Left ventricle myocardium superior (tissue), 1 donor: ENCODE measurements at places on chromosomes 1 and 21. TPM values are rescaled to one million over a fixed set of nuclear protein-coding genes. Genes with fewer than 3 reads are reported as not detected.

The FCAMR gene
- total RNA-seq, result not detected

- no peak for DNase-seq
Observed at GRCh38 chr1:156945881-156946661, 25.6 kb downstream of the LRRC71 start.

The LEMD1 gene
- not detected for total RNA-seq

DNA sequence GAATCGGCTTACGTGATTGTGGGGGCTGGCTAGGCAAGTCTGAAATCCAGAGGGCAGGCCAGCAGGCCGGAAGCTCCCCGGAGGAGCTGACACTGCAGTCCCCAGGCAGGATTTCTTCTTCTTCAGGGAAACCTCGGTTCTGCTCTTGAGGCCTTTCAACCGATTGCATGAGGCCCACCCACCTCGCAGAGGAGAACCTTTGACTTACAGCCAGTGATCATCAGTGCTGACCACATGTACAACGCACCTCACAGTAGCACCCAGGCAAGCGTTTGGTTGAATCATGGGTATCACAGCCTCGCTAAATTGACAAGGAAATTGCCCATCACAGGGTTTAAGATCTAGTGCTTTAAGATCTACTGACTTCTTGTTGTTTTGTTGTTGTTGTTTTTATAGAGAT is 23.6 kb upstream of the GPR157 start:
- no peak for DNase-seq

DNA sequence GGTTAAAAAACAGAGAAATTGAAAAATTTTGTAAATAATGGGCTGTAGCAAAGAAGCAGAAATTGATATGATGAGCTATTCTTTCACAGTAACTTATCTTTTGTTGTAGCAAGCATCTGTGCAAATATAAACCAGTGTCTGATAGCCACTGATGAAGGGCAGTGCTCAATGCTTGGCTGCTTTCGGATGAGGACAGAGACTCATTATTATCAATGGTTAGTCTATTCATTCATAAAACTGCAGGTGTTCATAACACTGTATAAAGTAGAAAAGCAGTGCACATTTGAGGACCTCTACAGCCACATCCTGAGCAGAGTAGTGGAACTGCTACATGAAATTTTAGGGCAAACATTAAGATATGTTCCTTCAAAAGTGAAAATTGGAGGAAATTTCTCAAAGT is 107.2 kb downstream of the FAF1 start:
- DNase-seq, result no peak

The TRIM45 gene
- 15.3 TPM for total RNA-seq

The PAX7 gene
- not detected for total RNA-seq

DNA sequence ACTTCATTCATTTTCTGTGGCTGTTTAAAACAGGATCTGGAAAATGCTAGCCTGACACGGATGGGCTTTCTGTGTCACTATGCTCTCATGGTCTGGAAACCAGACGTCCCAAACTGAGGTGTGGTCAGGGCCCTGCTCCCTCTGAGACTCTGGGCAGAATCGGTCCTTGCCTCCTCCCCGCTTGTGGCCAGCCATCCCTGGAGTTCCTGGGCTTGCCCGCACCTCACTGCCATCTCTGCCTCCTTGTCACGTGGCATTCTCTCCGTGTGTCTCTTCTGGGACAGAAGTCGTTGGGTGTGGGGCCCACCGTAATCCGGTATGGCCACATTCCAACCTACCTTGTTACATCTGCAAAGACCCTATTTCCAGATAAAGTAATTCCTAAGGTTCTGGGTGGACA is 10.1 kb upstream of the ACTRT2 start:
- no peak for DNase-seq

The ANKRD34A gene
- total RNA-seq, result 0.52 TPM

The REN gene
- not detected for total RNA-seq

The OLIG1 gene
- total RNA-seq, result 0.62 TPM

DNA sequence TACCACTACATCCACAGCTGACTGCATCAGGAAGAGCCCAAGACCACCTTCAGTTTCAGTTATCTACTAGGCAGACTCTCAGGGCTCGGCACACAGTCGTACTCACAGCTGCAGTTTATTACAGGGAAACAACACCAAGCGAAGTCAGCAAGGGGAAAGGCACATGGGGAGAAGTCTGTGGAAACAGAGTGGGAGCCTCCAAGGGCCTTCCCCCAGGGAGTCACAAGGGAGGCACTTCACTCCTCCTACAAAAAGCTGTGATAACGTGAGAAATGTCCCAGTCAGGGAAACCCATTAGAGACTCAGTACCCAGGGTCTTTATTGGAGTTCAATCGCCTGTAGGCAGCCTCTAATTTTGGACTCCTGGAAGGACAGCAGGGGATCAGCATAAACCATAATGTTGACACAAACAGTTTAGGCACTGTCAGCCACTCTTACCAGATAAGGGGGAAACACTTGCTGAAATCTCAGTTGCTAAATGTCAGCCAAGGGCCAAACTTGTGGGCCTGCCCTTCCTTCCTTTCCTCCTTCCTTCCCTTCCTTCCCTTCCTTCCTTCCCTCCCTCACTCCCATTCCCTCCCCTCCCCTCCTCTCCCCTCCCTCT is 444.0 kb downstream of the SMYD3 start:
- no peak for DNase-seq

DNA sequence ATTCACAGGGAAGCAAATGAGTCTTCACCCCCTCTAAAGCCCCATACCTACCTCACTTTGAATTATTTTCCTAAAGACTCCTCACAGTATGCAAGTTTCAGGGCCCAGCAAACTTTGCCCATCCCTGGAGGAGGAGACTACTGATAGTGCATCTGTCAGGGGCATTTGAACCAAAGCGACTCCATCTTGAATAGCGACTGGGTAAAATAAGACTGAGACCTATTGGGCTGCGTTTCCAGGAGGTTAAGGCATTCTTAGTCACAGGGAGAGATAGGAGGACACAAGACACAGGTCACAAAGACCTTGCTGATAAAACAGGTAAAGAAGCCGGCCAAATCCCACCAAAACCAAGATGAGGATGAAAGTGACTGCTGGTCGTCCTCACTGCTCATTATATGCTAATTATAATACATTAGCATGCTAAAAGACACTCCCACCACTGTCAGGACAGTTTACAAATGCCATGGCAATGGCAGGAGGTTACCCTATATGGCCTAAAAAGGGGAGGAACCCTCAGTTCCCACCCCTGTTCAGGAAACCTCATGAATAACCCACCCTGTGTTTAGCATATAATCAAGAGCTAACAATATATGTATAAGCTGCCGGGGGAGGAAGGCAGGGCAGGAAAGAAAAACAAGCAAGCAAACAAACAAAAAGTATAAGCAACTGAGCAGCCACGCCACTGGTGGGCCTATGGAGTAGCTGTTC is 3.3 kb upstream of the PKNOX1 start:
- DNase-seq, result no peak

The SPRR5 gene
- total RNA-seq, result not detected

DNA sequence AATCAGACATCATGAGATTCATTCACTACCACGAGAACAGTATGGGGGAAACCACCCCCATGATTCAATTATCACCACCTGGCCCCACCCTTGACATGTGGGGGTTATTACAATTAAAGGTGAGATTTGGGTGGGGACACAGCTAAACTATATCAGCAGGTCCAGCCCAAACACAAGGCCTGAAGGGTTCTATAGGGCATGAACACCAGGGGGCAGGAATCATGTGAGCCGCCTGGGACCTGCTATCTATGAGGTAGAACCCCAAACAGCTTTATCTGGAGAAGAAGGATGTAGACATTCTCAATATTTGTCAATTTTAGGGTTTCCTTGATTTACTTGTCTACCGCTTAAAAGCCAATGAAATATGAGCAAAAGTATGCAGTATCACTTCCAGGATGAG is 294.9 kb upstream of the DEPDC1 start:
- no peak for DNase-seq

GRCh38 chr1:6820899-6821298 is 35.6 kb downstream of the CAMTA1 start:
- DNase-seq, result no peak

DNA sequence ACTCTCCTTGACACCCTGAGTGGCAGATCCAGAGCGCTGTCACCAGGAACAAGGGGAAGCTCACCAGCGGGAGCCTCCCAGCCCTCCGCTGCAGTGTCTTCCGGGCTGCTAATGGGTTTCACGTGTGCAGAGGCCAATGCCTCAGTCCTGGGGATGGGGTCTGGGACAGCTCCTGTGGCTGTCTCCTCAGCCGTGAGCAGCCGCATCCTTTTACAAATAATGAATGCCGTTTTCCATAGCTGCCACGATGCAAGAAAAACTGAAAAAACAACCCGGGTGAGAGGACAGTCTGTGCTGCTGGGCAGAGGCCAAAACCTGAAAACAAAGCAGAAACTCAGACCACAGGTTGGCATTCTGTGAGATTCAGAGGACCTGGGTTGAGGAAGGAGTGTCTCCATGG is 212.2 kb upstream of the RAB4A start:
- peak; percentile 46 for DNase-seq

DNA sequence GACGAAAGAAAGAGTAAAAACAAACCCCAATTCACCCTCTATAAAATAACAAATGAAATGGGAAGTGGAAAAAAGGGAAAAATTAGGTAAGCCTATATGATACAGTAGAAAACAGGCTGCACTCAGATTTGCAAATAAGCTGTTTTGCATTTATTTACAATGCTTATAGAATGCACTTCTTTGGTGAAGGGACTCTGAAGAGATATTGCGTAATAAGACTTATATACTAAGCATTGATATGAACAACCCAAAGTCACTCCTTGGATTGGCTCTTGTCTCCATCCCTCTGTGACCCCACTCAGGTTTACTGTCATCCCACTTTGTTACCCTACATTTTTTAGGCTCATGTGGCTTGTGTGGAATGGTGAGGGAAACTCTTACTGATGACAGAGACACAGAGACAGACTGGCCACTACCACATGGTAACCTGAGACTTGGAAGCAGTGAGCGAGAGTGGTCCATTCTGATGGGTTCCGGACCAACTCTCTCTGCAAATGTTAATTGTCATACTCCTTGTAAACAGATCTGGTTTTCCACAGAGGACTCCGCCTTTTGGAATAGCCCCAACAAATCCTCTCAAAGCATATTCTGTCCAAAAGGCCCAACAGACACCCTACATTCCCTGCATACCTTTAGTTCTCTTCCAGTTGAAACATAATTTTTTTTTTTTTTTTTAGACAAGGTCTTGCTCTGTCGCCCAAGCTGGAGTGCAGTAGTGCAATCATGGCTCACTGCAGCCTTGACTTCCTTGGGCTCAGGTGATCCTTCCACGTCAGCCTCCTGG is 11.0 kb downstream of the GSTM5 start:
- no peak for DNase-seq

DNA sequence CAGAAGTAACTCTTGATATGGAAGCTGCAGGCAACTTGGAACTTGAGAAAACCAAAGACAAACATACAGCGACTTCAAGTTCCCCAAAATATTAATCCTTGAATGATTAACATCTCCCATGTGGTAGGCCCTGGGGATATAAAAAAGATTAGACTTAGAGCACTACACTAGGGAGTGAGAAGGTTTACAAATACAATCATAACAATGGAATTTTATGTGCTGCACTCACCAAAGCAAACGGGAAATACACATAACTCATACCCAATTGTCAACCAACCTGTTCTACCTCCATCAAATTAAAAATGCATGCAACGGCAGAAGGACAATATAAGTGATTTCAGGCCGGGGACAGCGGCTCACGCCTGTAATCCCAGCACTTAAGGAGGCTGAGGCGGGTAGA is 3.7 kb downstream of the SMYD3 start:
- no peak for DNase-seq

- DNase-seq, result no peak
Observed at GRCh38 chr1:220817907-220818306, 31.2 kb downstream of the MTARC1 start.

- peak; percentile 68 for DNase-seq
Observed at GRCh38 chr1:150813028-150813707, 5.1 kb upstream of the CTSK start.

The LCE2A gene
- total RNA-seq, result not detected

GRCh38 chr1:181106479-181106878 is 18.0 kb downstream of the IER5 start:
- no peak for DNase-seq

The CYP4X1 gene
- 1.6 TPM for total RNA-seq

The PRRX1 gene
- total RNA-seq, result 36.5 TPM

The HMCN1 gene
- 3.8 TPM for total RNA-seq

The MX2 gene
- 7.1 TPM for total RNA-seq

DNA sequence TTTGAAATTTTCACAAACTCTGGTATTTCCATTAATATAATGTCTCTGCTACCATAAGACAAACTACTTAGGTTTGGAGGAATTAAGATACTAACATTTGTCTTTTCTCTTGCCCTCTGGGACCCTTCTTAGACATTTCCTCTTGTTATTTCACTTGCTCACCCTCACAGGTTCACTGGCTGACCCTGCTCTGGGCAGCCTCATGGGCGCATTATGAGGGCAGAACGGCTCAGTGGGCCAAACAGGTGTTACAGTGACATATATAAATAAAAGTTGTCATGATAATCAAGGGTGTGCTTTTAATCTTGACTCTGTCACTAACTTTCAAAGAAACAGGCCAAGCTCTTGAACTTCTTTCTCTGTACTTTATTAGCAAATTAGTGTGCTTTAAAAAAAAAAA is 46.5 kb downstream of the ZNHIT6 start:
- DNase-seq, result no peak

DNA sequence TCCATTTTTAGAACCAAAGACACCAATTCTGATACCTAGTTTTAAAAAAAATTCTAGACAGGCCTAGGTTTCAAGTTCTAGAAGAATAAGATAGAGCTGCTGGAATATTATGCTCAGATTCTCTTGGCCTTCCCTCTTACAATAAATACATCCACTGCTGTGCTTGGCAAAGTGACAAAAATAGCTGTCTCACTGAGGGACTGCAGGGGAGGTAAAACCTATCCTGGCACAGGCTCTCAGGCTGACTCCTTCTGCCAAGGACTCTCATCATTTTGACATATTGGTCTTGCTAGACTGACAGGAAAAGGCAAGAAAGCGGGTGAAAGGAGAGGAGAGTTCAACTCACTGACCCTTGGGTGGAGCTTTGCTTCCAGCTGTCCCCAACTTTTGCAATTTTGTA is 197.0 kb upstream of the LHX8 start:
- no peak for DNase-seq

GRCh38 chr1:182666706-182667105 is 17.7 kb downstream of the RGS8 start:
- no peak for DNase-seq

GRCh38 chr1:233614173-233614742 is 352 bp downstream of the KCNK1 start:
- peak; percentile 57 for DNase-seq

The AKIRIN1 gene
- 66.4 TPM for total RNA-seq

GRCh38 chr1:2411801-2412394 is 466 bp downstream of the PEX10 start:
- DNase-seq, result no peak

The FABP3 gene
- total RNA-seq, result 4,698 TPM

- no peak for DNase-seq
Observed at GRCh38 chr1:175580841-175581240, 162.6 kb downstream of the TNR start.

- no peak for DNase-seq
Observed at GRCh38 chr1:22137004-22137720, 5.7 kb downstream of the WNT4 start.

DNA sequence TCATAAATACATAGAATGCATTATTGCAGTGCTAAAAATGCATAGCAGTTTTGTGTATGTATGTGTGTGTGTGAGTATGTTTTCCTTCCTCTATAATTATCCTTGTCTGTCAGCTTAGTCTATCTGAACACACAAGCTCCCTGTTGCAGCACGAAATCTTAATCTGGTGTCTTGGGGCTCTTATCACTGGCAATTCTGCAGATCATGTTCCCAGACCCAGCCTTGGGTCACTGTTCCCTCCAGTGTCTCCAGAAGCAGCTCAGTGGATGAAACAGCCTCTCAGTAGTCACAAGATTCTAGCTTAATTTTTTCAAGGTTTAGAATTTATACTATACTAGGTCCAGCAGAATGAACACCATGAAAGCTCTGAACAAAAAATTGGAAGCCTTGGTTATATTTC is 777.9 kb downstream of the MRPL39 start:
- no peak for DNase-seq

The NPL gene
- 3.9 TPM for total RNA-seq
